ENCODE measurements at places on chromosomes 5 and 9.

DNA sequence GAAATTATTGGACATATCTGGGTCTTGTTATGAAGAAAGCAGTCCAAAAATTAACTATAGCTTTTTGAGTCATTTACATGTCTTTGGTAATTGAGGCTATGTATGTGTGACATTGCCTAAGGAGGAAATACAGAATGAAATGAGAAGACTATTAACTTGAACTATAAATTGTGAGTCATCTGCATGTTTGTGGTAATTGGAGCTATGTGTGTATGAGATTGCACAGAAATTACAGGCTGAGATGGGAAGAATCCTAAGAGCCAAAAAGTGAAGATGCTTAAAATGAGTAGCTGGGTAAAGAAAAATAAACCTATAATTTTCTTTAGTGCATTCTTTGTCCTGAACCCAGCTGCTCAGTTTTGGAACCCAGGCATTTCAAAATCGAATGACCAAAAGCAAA is 747.6 kb upstream of the EDIL3 start:
- DNase-seq = peak; percentile 3

GRCh38 chr5:62783374-62784057 is 204.9 kb downstream of the LRRC70 start:
- no peak for DNase-seq

DNA sequence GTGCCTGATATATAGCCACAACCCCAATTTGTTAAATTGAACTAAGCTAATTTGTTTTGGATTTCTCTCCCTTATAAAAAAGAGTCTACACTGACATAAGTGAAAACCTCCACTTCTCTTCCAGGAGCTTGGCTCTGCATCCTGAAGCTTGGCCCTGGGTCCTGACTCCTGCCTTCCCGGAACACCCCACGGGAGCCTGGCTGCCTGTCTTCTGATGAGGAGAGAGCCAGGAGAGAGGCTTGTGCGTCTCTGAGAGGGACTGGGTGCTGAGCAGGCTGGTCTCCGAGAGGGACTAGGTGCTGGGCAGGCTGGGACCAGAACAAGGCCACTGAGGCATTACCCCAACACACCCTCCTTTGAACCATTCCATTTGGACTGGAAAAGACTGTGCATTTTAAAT is 6.5 kb upstream of the PTGES start:
- no peak for DNase-seq

- no peak for DNase-seq
Measured at GRCh38 chr5:77844623-77845323, 68.6 kb upstream of the TBCA start.

- DNase-seq = no peak
Measured at GRCh38 chr9:34536685-34537084, 13.9 kb upstream of the ENHO start.

Data from AG04449 (cell line).